ENCODE measurements at places on chromosomes 16 and 17. TPM values are rescaled to one million over a fixed set of nuclear protein-coding genes. Genes with fewer than 3 reads are reported as not detected.

RPGRIP1L gene
- total RNA-seq = 2.9 TPM

TMEM114 gene
- not detected for total RNA-seq

GRCh38 chr17:77484111-77484510 is 343.3 kb downstream of the SEC14L1 start:
- no peak for DNase-seq

EME1 gene
- total RNA-seq = 0.13 TPM

GRCh38 chr17:32298298-32298697 is 32.7 kb downstream of the RHBDL3 start:
- DNase-seq = no peak

DNA sequence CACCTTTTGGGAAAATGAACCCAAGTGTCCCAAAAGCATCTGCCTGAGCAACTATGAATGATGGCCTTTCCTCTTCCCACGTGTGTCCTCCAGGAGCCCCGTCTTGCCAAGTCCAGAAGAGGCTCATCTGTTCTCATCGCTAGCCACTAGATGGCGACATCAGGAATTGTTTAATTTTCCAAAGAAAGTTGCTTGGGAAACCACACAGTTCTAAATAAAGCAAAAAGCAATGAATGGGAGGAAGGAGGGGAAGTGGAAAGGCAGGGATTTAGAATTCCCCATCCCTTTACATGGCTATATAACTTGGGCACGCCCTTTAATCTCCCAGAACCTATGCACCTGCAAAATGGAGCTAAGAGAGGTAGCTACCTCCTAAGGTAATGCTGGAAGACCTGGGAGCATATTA is 9.0 kb upstream of the CDH5 start:
- DNase-seq = peak; percentile 84

DNA sequence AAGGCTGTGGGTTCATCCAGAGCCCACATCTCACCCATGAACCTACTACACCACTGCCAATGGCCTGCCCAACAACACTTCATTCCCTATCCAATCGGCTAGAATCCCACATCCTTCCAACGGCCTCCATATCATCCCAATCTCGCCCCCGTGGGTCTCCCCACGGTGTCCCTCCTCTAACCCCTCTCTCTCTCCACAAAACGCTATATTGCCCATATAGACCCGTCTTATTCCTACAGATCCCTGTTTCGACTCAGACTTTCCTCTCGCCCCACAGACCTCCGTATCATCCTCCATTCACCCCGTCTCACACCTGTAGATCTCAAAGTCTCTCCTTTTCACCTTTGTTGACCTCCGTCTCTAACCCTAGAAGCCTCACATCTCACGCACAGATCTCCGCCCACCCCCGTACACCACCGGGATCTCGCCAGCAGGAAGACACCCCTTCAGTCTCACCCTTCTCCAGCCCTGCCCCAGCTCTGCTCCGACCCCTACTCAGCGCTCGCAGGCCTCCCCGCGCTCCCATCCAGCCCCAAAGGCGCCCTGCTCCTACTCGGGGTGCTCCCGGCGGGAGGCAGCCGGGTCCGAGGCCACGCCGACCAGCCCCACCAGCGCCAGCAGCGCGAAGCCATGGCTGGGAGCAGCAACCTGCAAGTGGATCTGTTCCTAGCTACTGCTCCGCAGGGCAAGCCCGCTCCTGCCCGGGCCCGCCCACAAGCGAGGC is at the start of gene FDXR:
Gene FDXR (minus strand): TSS at position 682 of the 724 bp plus-strand sequence. CDS start 50 bp downstream, at position 632.
- no peak for DNase-seq

DNA sequence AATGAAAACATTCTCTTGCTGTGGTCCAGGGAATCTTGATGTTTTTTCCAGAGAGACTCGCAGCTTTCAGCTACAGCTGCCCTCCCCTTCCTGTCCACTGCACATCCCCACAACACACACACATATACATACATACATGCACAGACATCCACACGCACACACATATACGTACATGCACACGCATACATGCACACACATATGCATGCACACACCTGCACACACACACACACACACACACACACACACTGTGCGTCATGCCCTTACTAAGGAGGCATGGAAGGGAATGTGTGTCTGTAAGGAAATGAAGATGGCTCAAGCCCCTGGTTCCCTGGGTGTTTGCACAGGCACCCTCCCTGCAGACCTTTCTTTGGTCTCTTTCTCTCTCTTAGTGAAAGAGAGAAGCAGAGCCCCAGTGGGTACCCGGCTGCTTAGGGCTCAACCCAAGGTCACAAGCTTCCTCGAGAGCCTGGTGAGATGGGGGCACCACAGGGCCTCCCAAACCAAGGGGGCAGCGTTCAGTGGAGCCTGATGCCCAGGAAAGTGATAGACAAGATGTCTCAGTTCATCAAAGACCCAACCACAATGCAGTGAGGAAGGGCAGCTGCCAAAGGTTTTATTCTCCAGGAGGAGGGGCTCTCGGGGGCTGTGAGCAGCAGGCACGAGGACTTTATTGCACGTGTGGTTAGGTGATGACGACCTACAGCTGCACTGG is 33.3 kb downstream of the TNFRSF13B start:
- DNase-seq = no peak

- DNase-seq = peak; percentile 44
These were observed 2.0 kb downstream of the KDM6B start for GRCh38 chr17:7835814-7836595.

- peak; percentile 62 for DNase-seq
These were observed 9.9 kb downstream of the TNS4 start for GRCh38 chr17:40491486-40491885.

DNA sequence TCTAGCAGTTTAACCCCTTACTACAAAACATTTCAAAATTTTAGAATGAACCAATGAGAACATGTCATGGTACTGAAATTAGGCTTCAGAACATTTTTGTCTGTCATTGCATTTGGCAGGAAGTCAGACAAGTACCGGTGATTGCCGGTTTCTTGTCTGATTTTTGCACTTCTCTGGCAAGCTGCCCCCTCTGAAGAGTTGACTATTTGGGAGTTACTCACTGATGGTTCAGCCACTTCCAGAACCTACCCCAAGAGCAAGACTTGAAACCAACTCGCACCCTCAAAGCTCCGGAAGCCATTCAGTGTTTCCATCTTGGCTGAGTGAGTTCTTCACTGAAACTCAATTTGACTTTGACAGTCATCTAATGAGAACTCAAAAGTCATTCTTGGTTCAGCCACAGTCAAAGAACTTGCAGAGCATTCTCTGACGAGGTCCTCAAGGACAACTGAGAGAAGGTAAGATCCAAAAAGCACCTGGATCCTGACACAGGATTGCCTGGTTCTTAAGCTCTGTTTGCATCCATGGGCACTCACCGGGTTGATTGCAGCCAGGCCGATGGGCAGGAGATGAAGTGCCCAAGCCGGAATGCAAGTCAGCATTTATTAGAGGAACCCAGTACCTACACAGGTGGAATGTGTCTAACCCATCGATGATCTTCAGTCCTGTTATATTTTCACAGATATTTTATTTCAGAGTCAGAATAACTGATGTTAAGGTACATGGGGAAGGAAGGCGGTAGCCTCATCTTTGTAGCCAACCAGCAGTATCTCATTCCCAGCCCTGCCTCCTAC is 93.6 kb downstream of the USP22 start:
- DNase-seq = no peak

DNA sequence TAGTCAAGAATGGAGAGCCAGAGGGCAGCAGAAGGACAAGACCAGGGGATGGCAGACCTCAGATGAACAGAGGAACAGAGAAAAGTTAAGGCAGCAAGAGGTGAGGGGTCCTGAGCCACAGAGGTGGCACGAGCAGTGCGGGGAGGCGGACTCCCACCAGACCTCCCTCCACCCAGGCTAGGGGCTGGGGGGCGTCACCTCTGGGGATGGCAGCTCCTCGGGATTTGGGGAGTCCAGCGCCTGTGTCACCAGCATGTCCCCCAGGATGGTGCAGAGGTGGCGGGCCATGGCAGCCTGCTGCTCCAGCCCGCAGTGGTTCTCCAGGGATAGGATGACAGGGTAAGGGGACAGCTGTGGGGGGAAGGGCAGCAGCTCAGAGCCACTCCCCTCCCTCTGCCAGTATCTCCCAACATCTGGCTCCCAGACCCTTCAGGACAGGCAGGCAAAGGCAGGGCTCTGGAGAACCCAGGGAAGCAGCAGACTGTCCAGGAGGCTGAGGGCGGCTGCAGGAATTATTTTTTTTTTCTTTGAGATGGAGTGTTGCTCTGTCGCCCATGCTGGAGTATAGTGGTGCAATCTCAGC is 15.8 kb downstream of the PLCD3 start:
- DNase-seq = no peak

GRCh38 chr17:40171750-40172149 is 5.5 kb upstream of the RAPGEFL1 start:
- DNase-seq = no peak

DNA sequence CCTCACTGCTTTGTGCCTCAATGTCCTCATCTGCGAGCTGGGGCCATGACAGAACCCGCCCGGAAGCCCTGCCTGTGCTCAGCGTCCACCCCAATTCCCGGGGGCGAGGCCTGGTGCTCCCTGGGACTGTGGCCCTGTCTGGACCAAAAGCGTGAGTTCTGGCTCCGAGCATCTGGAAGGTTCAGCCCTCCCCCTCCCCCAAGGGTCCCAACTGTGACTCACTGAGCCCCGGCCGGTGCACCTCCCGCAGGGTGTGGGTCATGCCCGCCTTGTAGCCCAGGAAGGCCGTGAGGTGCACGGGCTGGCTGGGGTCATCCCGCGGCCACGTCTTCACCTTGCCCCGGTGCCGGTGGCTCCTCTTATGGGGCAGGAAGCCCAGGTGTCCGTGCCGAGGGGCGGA is 755 bp downstream of the RPL3L start:
- DNase-seq = no peak

- no peak for DNase-seq
These were observed 150.3 kb upstream of the C17orf78 start for GRCh38 chr17:37225465-37225864.

ODAD4 gene
- total RNA-seq = 0.26 TPM

ALG1 gene
- 20.5 TPM for total RNA-seq

GRCh38 chr16:11258553-11259492 is 2.8 kb upstream of the SOCS1 start:
- DNase-seq = no peak

GRCh38 chr16:56851671-56852400 is 13.2 kb upstream of the SLC12A3 start:
- DNase-seq = no peak

OSGIN1 gene
- total RNA-seq = 1.8 TPM

CA7 gene
- total RNA-seq = not detected

- no peak for DNase-seq
These were observed 4.3 kb downstream of the SLC16A3 start for GRCh38 chr17:82232876-82233785.

DNA sequence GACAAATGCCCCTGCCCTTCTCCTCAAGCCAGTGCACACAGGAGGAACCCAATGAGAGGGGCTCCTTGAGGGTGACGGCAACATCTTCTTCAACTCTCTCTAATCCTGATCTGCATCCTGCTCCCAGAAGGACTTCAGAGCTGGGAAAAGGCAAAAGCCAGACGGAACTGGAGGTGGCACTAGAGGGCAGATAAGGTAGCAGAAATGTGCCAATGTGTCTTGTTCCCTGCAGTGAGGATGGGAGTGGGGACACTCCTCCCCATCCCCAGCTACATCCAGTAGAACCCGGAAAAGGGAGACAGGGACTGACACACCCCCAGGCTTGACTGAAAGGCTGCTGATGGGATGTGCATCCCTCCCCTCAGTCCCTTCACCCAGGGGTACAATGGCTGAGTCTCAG is 28.5 kb downstream of the SRCIN1 start:
- no peak for DNase-seq

IFI35 gene
- total RNA-seq = 0.79 TPM

DNA sequence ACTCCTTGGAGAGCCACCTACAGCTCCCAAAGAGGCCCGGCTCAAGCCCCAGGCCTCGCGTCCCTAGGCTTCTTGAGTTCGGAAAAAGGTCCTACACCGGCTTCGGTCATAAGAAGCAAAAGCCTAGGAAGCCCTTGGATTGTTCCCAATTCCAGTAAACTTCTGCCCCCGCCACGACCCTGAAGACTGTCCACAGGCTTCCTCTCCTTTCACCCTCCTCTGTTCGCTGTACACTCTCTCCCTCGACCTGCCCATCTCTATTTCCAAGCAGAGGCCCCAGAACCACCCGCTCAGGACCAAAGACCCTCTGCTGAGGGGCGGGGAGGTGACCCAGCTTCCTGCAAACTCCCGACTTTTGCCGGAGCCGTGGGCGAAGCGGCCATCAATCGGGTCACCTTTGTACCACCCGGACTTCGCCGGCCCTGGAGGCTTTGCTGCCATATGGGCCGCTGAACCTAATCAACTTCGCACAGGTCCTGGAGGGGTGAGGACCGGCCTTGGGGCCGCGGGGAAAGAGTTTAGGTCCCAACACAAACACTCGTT is 2.7 kb downstream of the HOXB2 start:
- no peak for DNase-seq

KIF1C gene
- 89.0 TPM for total RNA-seq

GRCh38 chr17:28974451-28974850 is 23.1 kb upstream of the PHF12 start:
- no peak for DNase-seq

CCDC200 gene
- not detected for total RNA-seq

DNA sequence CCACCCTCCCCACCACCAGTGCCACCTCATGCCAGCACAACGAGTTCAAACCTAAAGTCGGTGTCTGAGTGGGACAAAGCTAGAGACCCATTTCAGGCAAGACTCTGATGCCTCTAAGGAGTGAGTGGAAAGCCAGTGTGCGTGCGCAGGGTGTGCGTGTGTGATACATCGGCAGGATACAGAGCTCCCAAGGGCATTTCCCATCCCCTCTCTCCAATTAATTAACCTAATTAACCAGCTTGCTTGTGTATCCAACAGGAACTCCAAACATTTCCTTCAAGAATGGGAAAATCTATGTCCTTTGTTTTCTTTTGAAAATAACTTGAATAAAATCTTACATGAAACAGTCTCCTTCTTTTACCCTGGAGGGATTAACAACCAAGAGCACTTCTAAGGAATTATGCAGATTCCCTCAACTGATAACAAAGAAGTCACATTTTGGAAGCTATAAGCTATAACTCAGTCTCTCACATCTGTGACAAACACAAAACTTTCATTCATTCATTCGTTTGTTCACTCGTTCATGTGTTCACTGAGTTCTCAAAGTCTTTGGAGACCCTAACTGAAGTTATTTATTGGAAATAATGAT is 9.9 kb downstream of the ATPAF2 start:
- no peak for DNase-seq

GRCh38 chr16:74563828-74564263 is 43.1 kb downstream of the GLG1 start:
- peak; percentile 77 for DNase-seq

GRCh38 chr17:73401911-73402310 is 90.1 kb upstream of the CDC42EP4 start:
- no peak for DNase-seq

DNA sequence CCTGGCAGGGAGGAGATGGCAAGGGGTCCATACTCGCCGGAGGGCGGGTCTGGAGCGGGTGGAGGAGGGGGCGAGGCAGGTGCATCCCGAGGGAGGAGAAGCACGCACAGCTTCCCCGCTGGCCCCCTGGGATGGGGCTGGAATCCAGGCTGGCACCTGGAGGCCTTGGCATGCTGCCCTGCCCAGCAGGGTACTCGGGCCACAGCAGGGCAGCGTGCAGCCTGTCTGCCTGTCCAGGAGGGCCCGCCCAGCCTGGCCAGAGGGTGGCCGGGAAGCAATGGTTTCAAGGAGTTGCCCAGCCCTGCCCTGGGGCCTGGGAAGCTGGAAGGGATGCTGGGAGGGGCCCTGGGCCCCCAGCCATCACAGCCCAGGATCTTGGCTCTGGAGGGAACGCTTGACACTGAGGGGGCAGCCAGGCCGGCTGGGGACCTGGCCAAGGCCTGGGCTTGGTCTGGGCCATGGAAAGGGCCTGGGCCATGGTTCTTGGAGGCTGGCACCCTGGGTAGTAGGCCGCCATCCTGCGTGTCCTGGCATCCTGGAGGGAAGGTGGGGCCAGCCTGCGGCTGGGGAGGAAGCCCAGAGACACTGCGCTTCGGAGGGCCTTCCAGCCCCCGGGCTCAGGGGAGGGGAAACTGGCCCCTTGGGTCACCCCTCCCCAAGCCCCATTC is 1.1 kb downstream of the GLIS2 start:
- DNase-seq = no peak

KRT25 gene
- not detected for total RNA-seq
